ENCODE measurements at places on chromosomes 1 and 21.

DNA sequence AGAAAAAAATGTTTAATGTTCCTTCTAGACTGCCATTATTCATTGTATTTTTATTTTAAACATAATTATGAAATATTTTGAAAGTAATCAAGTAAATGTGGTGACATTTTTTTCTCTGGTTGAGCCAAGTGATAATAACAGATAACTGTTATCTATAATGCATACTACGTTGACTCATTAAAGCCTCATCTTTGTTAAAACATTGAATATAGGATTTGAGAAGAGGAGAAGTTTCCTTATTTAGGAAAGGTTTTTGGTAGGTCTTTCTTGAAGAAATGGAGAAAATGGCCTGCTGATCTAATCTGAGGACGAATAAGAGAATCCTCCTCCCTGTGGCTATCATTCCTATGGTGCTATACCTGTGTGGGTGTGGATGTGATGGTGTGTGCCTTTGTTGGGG, 89.0 kb downstream of the NFIA start:
- DNase-seq = no peak

- DNase-seq = no peak
These were observed 22.1 kb upstream of the NEXN start for GRCh38 chr1:77866296-77866695.

GRCh38 chr1:102578804-102579203, 529.5 kb downstream of the COL11A1 start:
- DNase-seq = no peak

DNA sequence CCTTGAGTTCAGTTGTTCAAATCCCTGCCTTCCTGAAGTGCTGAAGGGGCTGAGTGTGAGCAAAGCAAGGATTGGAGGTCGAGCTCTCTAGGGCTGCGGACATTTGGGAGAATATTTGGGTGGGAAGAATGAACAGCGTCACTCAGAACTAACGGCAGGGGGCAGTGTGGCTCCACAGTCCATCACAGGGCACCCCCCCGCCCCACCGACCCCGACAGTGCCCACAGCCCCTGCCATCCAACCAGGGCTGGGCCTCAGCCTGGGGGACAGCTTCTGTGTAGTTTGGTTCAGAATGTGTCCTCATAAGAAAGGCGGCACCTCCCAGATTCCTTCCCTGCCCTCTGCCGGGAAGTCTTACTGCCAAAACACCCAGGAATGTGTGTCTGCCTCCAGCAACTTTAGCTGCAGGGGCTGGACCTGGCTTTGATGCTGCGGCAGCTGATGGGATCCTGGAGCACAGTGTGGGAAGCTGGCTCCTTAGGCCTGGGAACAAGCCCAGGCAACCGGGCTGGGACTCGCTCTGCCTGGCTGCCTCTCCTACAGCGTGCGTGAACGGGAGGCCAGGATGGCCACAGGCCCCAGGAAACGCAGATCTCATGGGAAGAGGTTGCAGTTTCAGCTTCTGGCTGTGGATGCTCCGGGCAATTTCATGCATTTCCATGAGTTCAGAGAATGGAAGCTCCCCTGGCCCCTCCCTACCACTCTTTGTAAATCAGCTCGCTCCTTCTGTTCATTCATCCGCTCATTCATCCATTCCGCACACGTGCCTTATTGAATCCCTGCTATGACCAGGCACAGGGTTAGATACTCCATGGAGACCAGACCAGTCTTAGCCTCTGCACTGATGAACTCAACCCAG, 104.9 kb upstream of the TMPRSS2 start:
- DNase-seq = peak; percentile 39

- DNase-seq = no peak
These were observed 81.6 kb upstream of the SSX2IP start for GRCh38 chr1:84771895-84772294.

DNA sequence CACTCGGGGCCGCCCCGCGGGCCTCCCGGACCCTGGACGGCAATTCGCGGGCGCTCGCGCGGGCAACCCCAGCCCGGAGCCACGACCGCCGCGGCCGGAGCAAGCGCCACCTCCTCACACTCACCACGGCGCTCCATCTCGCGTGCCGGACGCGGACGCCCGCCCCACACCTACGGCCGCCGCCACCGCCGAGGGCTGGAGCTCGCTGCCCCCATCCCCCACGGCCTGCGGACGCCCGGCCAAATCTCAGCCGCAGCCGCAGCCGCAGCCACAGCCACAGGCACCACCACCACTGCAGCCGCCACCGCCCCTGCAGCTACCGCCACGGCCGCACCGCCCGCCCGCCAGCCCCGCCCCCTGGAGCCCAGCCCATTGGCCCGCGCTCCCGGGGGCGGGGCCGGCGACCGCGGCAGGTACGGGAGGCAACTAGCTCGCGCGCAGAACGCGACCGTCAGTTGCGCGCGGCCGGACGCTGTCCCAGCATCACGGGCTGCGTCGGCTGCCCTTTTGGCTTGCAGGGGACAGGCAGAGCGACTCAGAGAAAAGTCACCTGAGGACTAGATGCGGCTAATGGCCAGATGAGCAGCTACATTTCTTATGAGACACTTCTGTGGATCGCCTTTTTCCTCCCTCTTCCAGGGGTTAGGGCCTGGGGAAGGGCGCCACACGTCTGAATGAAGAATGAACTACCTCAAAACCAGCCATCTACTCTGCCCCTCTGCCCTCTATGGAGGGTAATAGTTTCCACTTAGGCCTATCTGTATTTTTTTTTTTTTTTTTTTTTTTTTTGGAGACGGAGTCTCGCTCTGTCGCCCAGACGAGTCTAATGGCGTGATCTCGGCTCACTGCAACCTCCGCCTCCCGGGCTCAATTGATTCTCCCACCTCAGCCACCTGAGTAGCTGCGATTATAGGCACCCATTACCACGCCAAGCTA, at the start of gene ARHGAP29:
Gene ARHGAP29 (minus strand): TSS at position 294 of the 936 bp plus-strand sequence. CDS start 5,973 bp downstream, outside the sequence.
- peak; percentile 32 for DNase-seq

- no peak for DNase-seq
These were observed 117.6 kb downstream of the PTGER3 start for GRCh38 chr1:70930062-70930461.

- no peak for DNase-seq
These were observed 3.0 kb downstream of the YARS1 start for GRCh38 chr1:32813941-32814739.

GRCh38 chr1:230424391-230425251, 1.5 kb downstream of the PGBD5 start:
- DNase-seq = peak; percentile 31

DNA sequence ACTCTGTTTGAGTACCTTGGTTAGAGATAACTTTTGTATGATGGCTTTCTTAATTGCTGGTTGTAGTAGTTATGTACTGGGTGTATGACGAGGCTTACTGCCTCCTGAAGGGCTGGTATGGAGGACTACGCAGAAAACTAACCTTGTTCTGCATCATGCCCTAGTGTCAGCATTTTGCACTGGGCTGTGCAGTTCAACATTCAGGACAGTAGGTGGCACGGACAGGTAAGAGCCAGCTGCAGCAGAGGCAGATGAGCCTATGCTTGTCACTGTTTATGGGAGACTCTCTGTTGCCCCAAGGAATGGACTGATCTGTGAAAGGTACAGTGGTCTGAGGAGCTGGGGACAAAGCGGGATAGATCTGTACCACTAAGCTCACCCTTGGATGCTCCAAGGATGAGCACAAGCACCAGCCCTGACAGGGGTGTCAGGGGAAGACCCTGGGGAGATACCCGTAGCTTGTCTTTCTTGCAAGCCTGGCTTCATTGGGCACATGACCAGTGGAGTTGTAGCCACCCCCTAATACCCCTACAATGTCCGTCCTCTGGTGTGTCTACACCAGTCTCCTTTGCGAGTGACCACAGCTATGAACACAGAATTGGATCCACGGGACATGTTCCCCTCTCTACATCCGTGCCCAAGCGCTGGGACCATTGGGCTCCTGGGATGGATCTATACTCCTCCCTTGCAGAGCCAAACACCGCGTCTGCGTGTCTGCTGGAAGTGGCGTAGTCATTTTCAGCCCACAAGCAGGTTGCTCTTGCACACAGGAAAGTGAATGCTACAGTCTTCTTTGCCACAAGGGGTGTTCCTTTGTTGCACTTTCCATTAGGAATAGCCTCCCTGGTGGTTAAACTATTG, 51.1 kb upstream of the CFHR3 start:
- no peak for DNase-seq

GRCh38 chr1:163845279-163845678, 523.5 kb downstream of the NUF2 start:
- DNase-seq = no peak

DNA sequence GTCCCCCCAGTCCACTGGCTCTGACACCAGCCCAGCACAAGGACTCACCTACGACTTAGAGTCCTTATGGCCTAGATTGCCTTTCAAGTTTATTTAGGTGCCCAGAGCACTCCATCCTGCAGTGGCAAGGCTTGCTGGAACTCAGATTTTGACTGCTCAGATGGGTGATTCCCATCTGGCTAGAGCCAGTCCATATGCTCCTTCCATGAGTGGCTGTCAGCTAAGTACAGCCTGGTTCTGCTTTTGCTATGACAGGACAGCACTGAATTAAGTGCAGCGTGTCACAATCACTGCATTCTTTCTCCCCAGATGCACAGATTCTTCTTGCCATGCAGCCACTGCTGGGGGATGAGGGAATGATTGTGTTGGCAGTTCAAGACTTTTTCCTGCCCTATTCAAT, 43.8 kb downstream of the GPR52 start:
- no peak for DNase-seq

GRCh38 chr1:220487297-220487820, 40.6 kb upstream of the MARK1 start:
- DNase-seq = no peak

DNA sequence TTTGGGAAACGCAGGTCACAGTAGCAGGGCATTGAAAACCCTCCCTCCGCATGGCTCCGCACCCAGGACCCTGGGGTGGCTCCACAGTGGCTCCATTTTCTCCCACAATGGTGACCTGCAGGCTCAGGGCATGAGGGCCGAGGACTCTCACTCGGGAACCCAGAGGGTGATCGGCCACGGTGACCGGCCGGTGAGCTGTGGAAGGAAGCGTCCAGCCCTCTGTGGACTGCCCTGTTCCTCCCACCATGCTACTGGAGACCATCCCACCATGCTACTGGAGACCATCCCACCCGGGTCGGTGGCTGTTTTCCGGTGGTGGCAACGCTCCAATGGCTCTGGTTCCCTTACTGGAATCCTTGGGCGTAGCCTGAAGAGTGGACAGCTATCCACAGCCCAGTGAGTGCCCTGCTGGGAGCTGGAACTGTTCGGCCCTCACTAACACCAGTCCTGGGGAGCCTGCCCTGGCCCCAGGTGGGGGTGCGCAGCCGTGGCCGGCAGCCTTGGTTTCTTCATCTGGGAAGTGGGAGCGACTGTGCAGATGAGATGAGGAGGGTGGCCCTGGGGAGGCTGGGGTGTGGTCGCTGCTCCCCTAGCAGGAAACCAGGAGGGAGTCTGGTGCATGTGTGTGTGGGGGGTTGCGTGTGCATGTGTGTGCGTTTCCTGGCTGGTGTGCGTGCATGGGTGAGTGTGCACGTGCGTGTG, 59.6 kb downstream of the PRDM16 start:
- DNase-seq = no peak

- no peak for DNase-seq
These were observed 68.4 kb downstream of the TLR5 start for GRCh38 chr1:223074445-223075300.

DNA sequence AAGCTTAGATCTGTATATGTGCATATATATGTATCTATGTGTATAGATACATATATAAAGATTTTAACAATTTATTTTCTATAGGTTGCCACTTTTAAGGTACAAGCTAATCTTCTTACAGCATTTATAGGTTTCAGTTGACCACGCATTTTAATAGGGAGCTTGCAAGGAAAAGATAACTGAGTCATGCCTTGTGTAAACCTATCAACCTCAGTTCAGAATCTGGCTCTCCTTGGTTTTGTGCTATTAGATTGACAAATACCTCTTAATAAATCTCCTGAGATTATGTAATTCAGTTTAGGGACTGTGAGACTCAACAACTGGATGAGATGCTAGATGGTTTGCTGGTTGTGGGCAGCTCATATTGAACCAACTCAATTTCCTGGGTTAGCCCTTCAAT, 114.7 kb upstream of the SERBP1 start:
- DNase-seq = no peak

GRCh38 chr1:204584699-204585372, 68.6 kb downstream of the MDM4 start:
- no peak for DNase-seq

- DNase-seq = no peak
These were observed 103.4 kb upstream of the ESRRG start for GRCh38 chr1:216826646-216827045.

DNA sequence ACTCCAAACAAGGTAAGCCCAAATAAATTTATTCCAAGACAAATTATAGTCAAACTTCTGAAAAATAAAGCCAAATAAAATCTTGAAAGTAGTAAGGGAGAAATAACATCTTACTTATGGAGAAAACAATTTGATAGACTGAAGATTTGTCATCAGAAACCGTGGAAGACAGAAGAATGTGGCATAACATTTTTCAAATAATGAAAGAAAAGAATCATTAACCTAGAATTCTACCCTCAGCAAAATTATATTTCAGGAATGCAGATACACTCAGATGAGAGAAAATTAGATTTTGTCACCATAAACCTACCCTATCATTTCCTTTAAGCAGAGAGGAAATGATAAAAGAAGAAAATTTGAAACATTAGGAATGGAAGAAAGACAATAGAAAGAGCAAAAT, 27.3 kb upstream of the PADI1 start:
- no peak for DNase-seq

DNA sequence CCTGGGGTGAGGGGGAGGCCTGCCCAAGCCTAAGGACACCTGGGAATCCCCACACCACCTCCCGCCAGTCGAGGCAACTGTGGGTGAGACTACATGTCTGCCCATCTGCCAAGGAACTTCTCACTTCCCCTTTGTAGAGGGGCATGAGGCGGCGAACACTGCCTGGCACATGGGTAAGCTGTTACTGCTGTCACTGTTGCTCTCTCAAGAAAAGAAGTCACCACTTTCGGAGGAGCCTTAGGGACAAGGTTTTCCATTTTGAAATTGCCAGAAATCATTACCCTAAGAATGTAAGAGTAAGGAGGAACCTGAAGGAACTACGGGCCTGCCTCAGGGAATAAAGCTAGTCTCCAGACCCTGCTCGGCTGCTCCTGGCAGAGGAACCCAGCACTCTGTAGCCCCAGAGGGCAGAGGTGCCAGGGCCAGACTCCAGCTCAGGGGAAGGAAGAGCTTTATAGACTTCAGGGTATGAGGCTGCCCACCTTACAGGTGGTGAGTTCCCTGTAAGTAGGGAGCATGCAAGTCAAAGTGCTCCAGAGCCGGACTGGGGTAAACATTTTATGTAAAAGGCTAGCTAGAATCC, 23.3 kb downstream of the SLC2A1 start:
- no peak for DNase-seq

- no peak for DNase-seq
These were observed 55.1 kb downstream of the PTGER3 start for GRCh38 chr1:70992521-70992920.

- DNase-seq = no peak
These were observed 105.3 kb downstream of the PGBD5 start for GRCh38 chr1:230320804-230321203.

- no peak for DNase-seq
These were observed 351.1 kb upstream of the PLXNA2 start for GRCh38 chr1:208595236-208595635.

GRCh38 chr1:63922848-63923247, 149.0 kb downstream of the ROR1 start:
- no peak for DNase-seq

GRCh38 chr1:51729824-51730301, 113.0 kb downstream of the OSBPL9 start:
- no peak for DNase-seq

GRCh38 chr1:30138891-30139290, 584.5 kb downstream of the MATN1 start:
- no peak for DNase-seq

GRCh38 chr1:181475580-181475979, 7.7 kb upstream of the CACNA1E start:
- DNase-seq = no peak

Data from occipital lobe (tissue), 3 donors.